AG09309 (cell line): ENCODE measurements at places on chromosomes 11 and 22.

DNA sequence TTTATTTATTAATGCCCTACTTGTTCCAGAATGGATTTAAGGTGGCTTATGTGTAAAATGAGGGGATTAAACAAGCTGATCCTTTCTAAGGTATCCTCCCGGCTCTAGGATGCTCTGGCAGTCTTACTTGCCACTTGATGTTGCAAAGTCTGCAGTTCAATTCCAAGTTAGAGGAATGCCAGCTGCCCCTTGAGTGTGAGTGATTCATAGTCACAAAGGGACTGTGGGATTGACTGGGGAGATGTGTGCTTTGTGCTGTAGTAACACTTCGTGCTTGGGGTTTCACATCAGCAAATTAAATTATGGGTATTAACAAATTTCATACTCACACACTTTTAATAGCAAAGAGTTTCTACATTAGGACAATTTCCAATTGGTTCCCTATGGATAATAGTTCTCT, 550.8 kb upstream of the CADM1 start:
- DNase-seq, result no peak

GRCh38 chr11:94586978-94587377, 19.8 kb downstream of the PIWIL4 start:
- no peak for DNase-seq

- no peak for DNase-seq
These were observed 38.6 kb downstream of the ETS1 start for GRCh38 chr11:128548649-128549255.

DNA sequence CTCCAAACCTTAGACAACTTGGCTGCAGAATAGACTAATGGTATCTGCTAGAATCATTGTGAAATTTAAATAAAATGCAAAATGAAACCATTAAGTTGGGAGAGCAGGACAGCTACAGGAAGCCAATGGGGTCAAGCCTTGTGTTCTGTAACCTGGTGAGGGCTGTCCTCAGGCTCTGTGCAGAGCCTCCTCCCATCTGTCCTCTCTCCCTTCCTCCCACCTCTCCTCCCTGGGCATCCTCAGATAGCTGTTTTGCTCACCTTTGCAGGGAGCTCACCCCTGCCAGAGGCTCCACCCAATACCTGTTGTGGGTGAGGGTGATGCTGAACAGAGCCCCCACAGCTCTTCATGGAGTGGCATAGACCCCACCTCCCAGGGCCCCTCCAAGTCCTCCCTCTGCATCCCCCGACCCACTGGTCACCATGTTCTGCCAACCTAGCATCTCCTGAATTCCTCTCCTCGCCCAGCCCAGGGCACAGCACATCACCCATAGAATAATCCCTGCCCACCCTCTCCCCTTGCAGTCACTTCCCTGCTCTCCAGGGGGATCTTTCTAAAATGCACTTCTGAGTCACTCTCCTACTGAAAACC, 100.3 kb downstream of the PDE2A start:
- DNase-seq, result no peak

GRCh38 chr11:70473186-70473872, 75.0 kb downstream of the CTTN start:
- no peak for DNase-seq

- no peak for DNase-seq
These were observed 1.7 kb upstream of the LRRC4C start for GRCh38 chr11:41461057-41461681.

DNA sequence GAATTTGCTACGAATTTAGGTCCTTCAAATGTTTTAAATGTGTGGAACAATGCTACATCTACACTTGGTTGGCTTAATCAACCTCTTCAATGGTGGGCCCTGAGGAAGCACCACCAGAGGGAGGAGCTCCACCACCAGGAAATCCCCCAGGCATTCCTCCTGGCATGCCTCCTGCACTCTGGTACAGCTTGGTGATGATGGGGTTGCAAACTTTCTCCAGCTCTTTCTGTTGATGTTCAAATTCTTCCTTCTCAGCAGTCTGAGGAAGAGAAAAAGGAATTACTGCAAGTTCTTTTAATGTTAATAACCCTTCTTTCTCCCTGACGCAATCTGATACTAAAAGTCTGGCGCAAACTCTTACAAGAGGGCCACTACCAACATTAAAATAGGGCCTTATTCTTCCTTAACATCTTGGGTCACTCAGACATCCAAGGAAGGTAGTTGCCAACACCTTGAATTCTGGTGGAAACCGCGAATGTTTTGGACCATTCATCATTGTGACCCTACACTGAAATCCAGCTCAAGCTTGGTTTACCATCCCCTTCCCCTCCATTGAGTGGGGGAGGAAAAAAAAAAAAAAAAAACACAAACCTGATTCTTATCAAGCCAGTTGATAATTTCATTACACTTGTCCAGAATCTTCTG, 4.2 kb downstream of the HSPA8 start:
- no peak for DNase-seq

DNA sequence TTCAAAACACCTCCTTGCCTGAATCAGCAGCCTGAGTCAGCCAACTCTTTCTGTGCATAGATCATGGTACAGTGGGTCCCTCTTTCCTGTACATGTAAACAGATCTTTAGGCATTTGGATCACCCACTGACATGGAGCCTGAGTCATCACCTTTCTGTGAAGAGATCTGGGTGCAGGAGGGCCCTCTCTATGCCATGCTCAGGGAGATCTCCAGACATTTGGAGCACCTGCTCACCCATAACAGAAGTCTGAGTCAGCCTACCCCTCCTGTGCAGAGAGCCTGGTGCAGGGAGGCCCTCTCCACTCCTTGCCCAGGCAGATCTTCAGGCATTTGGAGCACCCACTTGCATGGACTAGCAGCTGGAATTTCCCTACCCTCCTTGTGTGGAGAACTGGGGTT, 56.2 kb upstream of the GLYAT start:
- no peak for DNase-seq

GRCh38 chr11:3905080-3905953, 49.9 kb downstream of the STIM1 start:
- peak; percentile 96 for DNase-seq

- no peak for DNase-seq
These were observed 39.5 kb downstream of the CTNND1 start for GRCh38 chr11:57801183-57801485.

- no peak for DNase-seq
These were observed 8.4 kb upstream of the CSNK1E start for GRCh38 chr22:38325587-38325986.

DNA sequence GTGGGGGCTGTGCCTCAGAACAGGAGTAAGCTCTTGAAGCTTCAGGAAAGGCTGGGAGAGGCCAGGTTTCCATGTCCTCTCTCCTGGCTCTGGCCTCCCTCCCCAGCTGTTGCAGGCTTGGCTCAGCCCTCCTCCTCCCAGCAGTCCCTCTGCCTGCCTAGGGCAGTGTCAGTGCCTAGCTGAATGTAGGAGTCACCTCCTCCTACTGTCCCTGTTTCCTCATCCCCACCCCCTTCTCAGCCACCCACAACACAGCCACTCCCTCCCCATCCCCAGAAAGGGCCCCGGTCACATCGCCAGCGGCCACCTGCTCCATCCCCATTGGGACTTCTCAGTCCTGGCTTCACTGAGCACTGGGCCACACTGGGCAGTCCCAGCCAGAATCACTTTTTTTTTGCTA, 2.9 kb upstream of the FBLN1 start:
- no peak for DNase-seq

GRCh38 chr11:19808076-19808911, 95.7 kb downstream of the NAV2 start:
- DNase-seq, result no peak

DNA sequence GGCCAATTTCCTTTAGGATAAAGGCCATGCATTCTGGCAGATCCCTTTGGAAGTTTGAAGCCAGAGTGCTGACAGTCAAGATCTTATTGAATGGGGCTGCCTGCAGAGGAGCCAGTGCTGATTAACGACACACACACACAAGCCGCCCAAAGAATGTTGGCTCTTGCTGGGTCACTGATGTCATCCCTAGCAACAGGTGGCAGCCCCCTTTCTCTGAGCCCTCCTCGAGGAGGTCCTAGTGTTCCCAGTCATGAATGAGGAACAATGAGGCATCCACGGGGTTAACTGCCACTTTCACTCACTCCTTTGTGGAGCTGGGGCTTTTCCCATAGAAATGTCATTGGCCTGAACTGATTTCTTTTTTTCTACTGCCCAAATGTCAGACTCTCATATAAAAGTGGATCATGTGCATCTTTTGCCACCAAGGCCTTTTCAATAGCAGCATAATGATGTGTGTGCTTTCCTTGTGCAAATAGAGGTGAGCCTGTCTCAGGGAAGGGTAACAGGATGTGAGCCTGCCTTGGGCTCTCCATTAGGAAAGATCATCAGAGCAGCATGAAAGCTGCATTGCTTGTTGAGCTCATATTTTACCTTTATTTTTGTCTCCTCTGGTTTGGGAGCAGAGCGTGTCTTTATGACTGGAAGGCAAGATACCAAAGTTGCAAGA, 301.8 kb upstream of the MTNR1B start:
- no peak for DNase-seq
